Endothelial cell (in vitro differentiated cells): ENCODE measurements at places on chromosomes 4 and X. TPM values are rescaled to one million over a fixed set of nuclear protein-coding genes. Genes with fewer than 3 reads are reported as not detected.

- DNase-seq: no peak
- H3K36me3 ChIP-seq: no peaks in the 10 kb centered on the region
- no peak overlapping the region for H3K27ac ChIP-seq
- no peak overlapping the region for H3K4me3 ChIP-seq
Measured at GRCh38 chr4:134888156-134888555, 686.6 kb upstream of the PABPC4L start.

MRPL1 gene
- total RNA-seq: 28.2 TPM

GRCh38 chrX:18995221-18995620 lies 11.3 kb upstream of the PHKA2 start:
- H3K27ac ChIP-seq: no peak overlapping the region
- no peak for DNase-seq
- no peaks in the 10 kb centered on the region for H3K36me3 ChIP-seq
- H3K4me1 ChIP-seq: no peaks in the 10 kb centered on the region
- H3K27me3 ChIP-seq: no peaks in the 10 kb centered on the region

DNA sequence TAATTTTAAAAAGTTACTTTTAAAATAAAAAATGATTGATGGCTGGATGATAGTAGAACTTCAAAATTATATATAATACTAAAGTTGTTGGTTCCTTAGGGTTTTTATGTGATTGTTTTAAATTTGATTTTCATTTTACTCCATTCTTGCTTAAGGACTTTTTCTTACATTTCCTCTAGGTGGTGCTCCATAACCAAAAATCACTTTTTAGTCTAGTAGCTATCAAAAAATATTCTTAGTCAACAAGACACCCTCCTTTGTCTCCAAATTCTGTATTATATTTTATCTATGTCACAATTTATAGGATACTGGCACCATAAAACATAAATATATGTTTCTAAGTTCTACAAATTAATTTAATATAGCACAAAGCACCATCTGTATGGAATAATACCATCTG lies 67.2 kb upstream of the BRWD3 start:
- H3K27ac ChIP-seq: no peak overlapping the region
- H3K4me3 ChIP-seq: no peak overlapping the region
- H3K36me3 ChIP-seq: no peaks in the 10 kb centered on the region
- no peaks in the 10 kb centered on the region for H3K4me1 ChIP-seq
- H3K27me3 ChIP-seq: no peaks in the 10 kb centered on the region
- DNase-seq: no peak

DNA sequence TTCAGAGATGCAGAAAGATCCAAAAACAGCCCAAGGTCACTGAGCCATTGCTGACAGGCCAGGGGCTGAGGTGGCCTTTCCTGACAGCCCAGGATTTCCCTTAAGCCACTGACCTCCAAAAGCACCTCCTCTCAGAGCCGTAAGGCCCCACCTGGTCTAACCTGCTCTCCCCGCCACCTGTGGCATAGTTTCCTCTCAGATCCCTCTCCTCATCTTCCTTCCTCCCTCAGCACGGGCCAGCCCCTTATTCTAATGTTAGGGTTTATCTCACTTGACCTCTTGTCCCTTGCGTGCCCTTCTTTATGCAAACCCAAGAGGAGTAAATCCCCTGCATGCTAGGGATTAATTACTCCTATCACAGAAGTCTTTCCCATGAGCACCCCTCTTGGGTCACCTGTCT lies 113.0 kb downstream of the RBM47 start:
- no peak overlapping the region for H3K27ac ChIP-seq
- H3K36me3 ChIP-seq: no peaks in the 10 kb centered on the region
- H3K27me3 ChIP-seq: peaks cover 3% of the 10 kb centered on the region
- H3K4me3 ChIP-seq: no peak overlapping the region
- DNase-seq: no peak

CFAP47 gene
- 0.44 TPM for total RNA-seq

MSANTD1 gene
- 0.97 TPM for total RNA-seq

DNA sequence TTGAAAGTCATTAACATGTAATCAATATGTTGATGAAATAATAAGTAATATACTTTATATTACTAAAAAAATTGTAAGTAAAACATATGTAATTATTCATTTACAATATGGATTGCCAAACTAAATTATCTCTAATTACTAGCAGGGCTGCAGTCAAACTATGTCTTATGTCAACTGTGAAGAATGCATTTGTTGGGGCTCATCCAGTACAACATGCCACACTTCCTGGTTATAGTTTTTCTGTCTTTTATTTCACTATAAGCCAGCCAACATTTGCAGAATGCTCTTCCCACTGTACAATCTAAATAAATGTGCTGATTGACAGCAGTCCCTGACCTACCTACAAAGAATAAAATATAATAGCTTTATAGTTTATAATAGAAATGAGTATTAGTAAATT lies 975.4 kb upstream of the NDST4 start:
- no peaks in the 10 kb centered on the region for H3K4me1 ChIP-seq
- no peak for DNase-seq
- H3K27ac ChIP-seq: no peak overlapping the region
- no peaks in the 10 kb centered on the region for H3K36me3 ChIP-seq

- no peak for DNase-seq
- H3K36me3 ChIP-seq: no peaks in the 10 kb centered on the region
- no peak overlapping the region for H3K4me3 ChIP-seq
Measured at GRCh38 chr4:152316969-152317368, 218.9 kb downstream of the FBXW7 start.

- no peak overlapping the region for H3K27ac ChIP-seq
- no peak overlapping the region for H3K4me3 ChIP-seq
- H3K4me1 ChIP-seq: no peaks in the 10 kb centered on the region
Measured at GRCh38 chrX:42109428-42109827, 186.1 kb upstream of the CASK start.

GRCh38 chrX:15623054-15623453 lies 22.3 kb upstream of the ACE2 start:
- no peaks in the 10 kb centered on the region for H3K27me3 ChIP-seq
- no peaks in the 10 kb centered on the region for H3K36me3 ChIP-seq
- no peak for DNase-seq
- no peak overlapping the region for H3K27ac ChIP-seq
- H3K4me1 ChIP-seq: no peaks in the 10 kb centered on the region

PPP1R2C gene
- total RNA-seq: not detected

DNA sequence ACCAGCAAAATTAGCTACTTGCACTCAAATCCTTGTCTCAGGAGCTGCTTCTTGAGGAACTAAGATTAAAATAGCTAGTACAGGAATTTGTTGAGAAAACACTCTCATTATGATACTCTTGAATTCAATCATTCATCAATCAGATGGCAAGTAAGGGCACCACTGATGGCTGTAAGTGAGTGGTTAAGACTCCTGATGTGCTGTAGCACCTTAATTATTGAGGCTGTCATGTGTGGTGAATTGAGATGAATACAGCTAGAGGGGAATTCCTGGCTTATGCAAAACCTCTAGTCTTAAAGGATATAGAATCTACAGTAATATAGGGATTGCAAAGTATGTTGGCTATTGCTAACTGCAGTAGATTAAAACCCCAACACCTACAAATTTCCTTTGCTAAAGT lies 509.1 kb downstream of the IQCM start:
- DNase-seq: no peak
- peaks cover 1% of the 10 kb centered on the region for H3K27me3 ChIP-seq
- no peaks in the 10 kb centered on the region for H3K36me3 ChIP-seq
- H3K27ac ChIP-seq: no peak overlapping the region

- H3K27me3 ChIP-seq: peaks cover 1% of the 10 kb centered on the region
- no peak for DNase-seq
- H3K27ac ChIP-seq: no peak overlapping the region
- peaks cover 6% of the 10 kb centered on the region for H3K4me1 ChIP-seq
- no peak overlapping the region for H3K4me3 ChIP-seq
Measured at GRCh38 chr4:165152527-165152926, 39.9 kb upstream of the TMEM192 start.

DNA sequence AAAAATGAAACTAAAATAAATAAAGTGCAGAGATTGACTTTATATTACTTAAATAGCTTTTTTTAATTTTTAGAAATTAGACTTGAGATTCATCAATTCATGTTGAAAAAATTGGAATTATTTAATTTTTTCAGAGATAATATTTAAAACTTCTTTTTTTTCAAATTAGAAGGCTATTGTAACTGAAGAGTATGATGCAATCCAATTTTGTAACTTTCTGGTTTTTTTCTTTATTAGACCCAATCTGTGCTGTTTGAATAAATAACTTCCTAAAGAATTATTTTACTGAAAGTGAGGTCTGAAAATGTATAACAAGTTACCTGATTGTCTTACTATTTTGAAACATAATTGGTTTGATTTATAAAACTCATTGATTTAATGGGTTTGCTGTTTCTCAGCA lies 200.9 kb downstream of the MAD2L1 start:
- no peak overlapping the region for H3K27ac ChIP-seq
- H3K27me3 ChIP-seq: peaks cover 2% of the 10 kb centered on the region
- no peak for DNase-seq
- no peak overlapping the region for H3K4me3 ChIP-seq
- H3K4me1 ChIP-seq: no peaks in the 10 kb centered on the region
- no peaks in the 10 kb centered on the region for H3K36me3 ChIP-seq

GRCh38 chr4:52822972-52823701 lies 39.0 kb upstream of the RASL11B start:
- H3K4me1 ChIP-seq: no peaks in the 10 kb centered on the region
- no peaks in the 10 kb centered on the region for H3K36me3 ChIP-seq
- no peak overlapping the region for H3K27ac ChIP-seq
- no peaks in the 10 kb centered on the region for H3K27me3 ChIP-seq
- no peak for DNase-seq
- no peak overlapping the region for H3K4me3 ChIP-seq

DNA sequence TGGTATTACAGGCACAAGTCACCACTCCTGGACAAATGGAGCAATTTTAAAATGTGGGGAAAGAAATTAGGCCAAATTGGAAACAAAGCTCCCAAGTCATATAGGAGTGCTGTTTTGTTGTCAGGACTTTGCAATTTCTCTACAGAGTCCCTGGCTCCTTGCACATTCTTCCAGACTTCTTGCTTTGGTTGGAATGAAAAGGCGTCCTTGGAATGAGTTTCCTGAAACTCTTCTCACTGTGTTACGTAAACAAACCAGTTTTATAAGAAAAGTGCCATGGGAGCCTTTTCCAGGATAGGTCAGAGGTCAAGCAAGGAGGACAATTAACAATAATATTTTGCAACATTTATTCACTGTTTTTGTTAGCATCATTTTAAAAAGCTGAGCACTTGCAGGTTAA lies 32.4 kb upstream of the KIT start:
- no peak overlapping the region for H3K4me3 ChIP-seq
- H3K4me1 ChIP-seq: peaks cover 22% of the 10 kb centered on the region
- peak overlapping the region; percentile 32 for H3K27ac ChIP-seq
- H3K27me3 ChIP-seq: peaks cover 8% of the 10 kb centered on the region

DNA sequence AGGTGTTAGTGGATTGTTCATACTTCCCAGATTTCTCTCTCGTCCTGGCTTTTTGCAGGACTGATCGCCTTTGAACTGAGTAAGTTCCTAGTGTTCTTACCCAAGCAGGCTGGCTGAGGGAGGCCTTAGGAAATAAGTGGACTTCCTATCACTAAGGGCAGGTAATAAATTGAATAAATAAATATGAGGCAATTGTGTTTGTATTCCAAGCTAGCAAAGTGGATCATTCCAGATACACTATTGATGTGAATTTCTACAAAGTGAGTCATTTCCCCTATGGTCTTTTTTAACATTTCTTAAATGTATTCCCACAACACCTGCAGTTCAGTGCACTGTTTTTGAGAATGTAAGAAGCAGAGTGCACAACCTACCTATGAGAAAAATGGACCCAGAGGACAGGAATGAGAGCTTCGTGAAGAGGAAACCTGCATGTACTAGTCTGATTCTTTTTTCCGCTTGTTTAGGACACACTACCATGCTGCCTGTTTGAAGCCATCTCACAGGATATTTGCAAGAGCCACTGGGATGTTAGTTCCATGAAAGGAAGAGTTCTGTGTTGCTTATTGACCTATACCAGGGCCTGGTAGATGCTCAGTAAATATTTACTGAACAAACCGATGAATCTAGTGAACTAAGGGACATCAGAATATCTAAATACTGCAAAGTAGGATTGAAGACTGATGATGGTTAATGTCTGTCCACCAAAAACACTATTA lies 29.0 kb upstream of the SMAD1 start:
- no peak overlapping the region for H3K27ac ChIP-seq
- no peaks in the 10 kb centered on the region for H3K4me1 ChIP-seq
- DNase-seq: no peak
- H3K36me3 ChIP-seq: no peaks in the 10 kb centered on the region
- no peak overlapping the region for H3K4me3 ChIP-seq

DNA sequence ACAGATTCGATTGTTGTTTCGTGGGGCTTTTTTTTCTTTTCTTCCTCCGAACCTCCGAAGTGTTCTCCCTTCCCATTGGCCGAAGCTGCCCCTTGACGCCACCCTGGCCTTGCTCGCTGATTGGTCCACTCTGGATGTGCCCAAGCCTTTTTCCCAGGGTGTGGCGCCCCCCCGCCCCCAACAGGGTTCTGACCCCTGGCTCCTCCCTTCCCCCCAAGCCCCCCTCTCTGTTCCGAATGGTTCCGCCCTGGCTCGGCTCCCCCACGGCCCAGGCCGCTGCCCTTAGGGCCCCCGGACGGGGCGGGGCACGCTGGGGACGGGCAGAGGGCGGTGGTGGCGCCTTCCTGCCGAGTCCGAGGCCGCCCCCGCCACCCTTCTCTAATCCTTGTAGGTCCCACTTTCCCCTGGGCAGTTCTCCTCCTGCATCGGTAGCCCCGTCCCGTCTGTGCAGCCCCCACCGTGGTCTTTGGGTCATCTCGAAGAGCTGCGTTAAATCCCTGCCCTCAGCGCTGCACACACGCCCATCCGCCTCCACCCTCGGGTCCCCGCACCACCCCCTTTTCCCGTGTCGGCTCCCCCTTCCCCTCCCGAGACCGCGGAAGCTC lies 25.5 kb downstream of the UTP14A start:
- DNase-seq: peak; percentile 83
- peaks cover 6% of the 10 kb centered on the region for H3K27me3 ChIP-seq
- H3K36me3 ChIP-seq: peaks cover 3% of the 10 kb centered on the region
- peaks cover 6% of the 10 kb centered on the region for H3K4me1 ChIP-seq
